ENCODE measurements at places on chromosomes 1 and 21.

- DNase-seq = no peak
- peaks cover 56% of the 10 kb centered on the region for H3K4me1 ChIP-seq
- no peaks in the 10 kb centered on the region for H3K36me3 ChIP-seq
Measured at GRCh38 chr21:42080788-42081083, 9.6 kb downstream of the UMODL1 start.

- H3K4me3 ChIP-seq = no peak overlapping the region
- peaks cover 37% of the 10 kb centered on the region for H3K4me1 ChIP-seq
- no peak for DNase-seq
Measured at GRCh38 chr1:178051071-178051470, 42.8 kb upstream of the RASAL2 start.

GRCh38 chr1:64073705-64074104 is 129.7 kb upstream of the UBE2U start:
- peaks cover 17% of the 10 kb centered on the region for H3K4me1 ChIP-seq
- no peak for DNase-seq
- peak overlapping the region; percentile 13 for H3K27ac ChIP-seq
- H3K4me3 ChIP-seq = no peak overlapping the region

GRCh38 chr21:46498335-46499050 is 39.8 kb downstream of the DIP2A start:
- no peak overlapping the region for H3K27ac ChIP-seq
- no peaks in the 10 kb centered on the region for H3K27me3 ChIP-seq
- H3K4me1 ChIP-seq = peaks cover 6% of the 10 kb centered on the region
- peaks cover 45% of the 10 kb centered on the region for H3K36me3 ChIP-seq
- no peak overlapping the region for H3K4me3 ChIP-seq

- peaks cover 83% of the 10 kb centered on the region for H3K4me1 ChIP-seq
- no peaks in the 10 kb centered on the region for H3K27me3 ChIP-seq
- H3K4me3 ChIP-seq = no peak overlapping the region
- peak; percentile 88 for DNase-seq
- H3K27ac ChIP-seq = no peak overlapping the region
- H3K36me3 ChIP-seq = peaks cover 59% of the 10 kb centered on the region
Measured at GRCh38 chr1:110053552-110054428, 16.7 kb downstream of the ALX3 start.

- peaks cover 46% of the 10 kb centered on the region for H3K4me1 ChIP-seq
- no peak overlapping the region for H3K4me3 ChIP-seq
- no peaks in the 10 kb centered on the region for H3K36me3 ChIP-seq
Measured at GRCh38 chr1:54650417-54650816, 8.8 kb downstream of the MROH7 start.

- H3K27me3 ChIP-seq = peaks cover 21% of the 10 kb centered on the region
- DNase-seq = peak; percentile 33
- H3K36me3 ChIP-seq = no peaks in the 10 kb centered on the region
Measured at GRCh38 chr21:38914528-38915293, 109.0 kb downstream of the ETS2 start.

- DNase-seq = no peak
- peaks cover 45% of the 10 kb centered on the region for H3K36me3 ChIP-seq
- H3K4me3 ChIP-seq = no peak overlapping the region
- no peak overlapping the region for H3K27ac ChIP-seq
- H3K27me3 ChIP-seq = no peaks in the 10 kb centered on the region
Measured at GRCh38 chr1:211280910-211281309, 21.7 kb downstream of the RCOR3 start.

DNA sequence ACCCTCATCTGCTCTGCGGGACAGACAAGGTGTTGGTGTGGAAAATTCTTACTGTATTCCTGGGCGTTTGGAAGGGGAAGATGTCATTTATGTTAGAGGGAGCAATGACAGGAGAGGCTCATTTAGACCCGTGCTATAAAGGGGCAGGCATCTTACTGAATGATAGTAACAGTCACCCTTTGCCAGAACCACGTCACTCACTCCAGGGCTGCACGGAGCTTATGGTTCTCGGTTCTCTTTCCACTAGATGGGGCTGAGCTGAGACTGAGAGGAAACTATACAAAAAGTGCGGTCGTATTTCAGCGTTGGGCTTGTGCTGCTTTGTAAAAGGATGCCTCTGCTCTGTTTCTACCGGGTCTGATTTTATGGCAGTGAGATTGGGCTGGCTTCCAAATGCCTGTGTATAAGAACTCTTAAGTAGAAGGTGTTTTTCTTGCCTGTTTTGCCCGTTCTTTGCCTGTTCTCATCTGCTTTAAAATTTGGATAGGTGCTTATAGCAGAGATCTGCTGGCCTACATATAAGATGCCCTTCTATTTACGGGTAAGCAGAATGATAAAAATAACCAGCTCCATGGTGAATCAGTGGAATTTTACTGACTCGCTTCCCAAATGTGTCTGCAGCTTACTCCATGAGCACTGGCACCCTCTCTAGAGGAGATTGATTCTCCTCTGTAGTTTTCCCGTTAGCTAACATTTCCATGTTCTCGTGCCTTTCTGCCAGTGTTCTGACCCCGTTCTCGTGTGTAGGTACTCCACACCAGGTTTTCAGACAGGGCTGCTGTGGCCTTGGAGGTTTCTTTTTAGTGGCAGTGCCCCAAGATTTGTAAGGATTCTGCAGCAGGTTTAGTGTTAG is 55.9 kb downstream of the MRPS6 start:
- H3K27ac ChIP-seq = peak overlapping the region; percentile 99
- H3K36me3 ChIP-seq = peaks cover 66% of the 10 kb centered on the region
- peak; percentile 42 for DNase-seq
- H3K4me3 ChIP-seq = peak overlapping the region; percentile 70

GRCh38 chr21:34582506-34583150 is 32.3 kb downstream of the RCAN1 start:
- H3K4me1 ChIP-seq = peaks cover 16% of the 10 kb centered on the region
- peaks cover 8% of the 10 kb centered on the region for H3K27me3 ChIP-seq
- peak; percentile 8 for DNase-seq
- H3K36me3 ChIP-seq = peaks cover 4% of the 10 kb centered on the region

- H3K36me3 ChIP-seq = no peaks in the 10 kb centered on the region
- DNase-seq = no peak
- H3K27ac ChIP-seq = no peak overlapping the region
- no peaks in the 10 kb centered on the region for H3K4me1 ChIP-seq
Measured at GRCh38 chr1:181335631-181336030, 147.7 kb upstream of the CACNA1E start.

GRCh38 chr1:182952677-182953444 is at the start of gene SHCBP1L:
Gene SHCBP1L, minus strand, starts transcription at chr1:182953166. Its CDS starts 33 bp downstream, at chr1:182953133.
- peaks cover 2% of the 10 kb centered on the region for H3K27me3 ChIP-seq
- DNase-seq = no peak
- no peaks in the 10 kb centered on the region for H3K36me3 ChIP-seq
- no peaks in the 10 kb centered on the region for H3K4me1 ChIP-seq
- no peak within 1 kb of the TSS for H3K4me3 ChIP-seq
- H3K27ac ChIP-seq = no peak within 1 kb of the TSS

DNA sequence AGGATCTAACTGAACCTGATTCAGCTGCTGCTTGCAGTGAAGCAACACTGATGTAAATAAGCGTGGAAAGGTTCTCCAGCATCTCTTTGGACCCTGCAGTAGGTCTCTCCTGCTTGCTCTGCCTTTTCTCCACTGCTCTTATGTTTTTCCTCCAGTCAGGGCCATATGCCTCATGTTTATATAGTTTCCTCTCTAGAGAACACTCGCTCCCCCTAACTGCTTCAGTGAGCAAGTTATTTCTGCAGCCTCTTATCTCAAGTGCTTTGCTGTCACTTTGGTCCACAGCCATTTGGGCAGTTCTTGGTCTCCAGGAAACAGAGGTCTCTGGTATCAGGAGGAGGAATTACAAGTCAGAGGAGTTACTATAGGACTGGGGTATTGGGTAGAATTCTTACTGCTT is 5.3 kb downstream of the PRUNE1 start:
- H3K36me3 ChIP-seq = peaks cover 8% of the 10 kb centered on the region
- no peak for DNase-seq
- H3K4me1 ChIP-seq = peaks cover 42% of the 10 kb centered on the region
- peak overlapping the region; percentile 91 for H3K27ac ChIP-seq

DNA sequence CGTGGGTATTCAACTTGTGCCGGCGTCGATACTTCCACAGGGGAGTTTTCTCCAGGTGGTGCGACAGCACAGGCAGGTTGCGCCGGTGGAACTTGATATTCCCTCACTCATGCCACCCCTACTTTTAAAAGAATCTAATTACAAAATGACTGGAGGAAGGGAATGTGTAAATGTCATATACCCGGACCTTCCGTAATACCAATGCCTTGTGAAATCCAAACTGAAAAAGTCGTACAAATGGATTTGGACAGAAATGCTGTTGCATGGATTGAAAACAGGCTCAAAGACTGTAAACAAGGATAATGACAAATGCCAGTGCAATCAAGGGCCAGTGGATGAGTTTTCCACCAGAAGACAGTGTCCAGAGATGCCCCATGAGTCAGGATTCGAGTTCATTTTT is 235.3 kb upstream of the USP25 start:
- H3K27me3 ChIP-seq = peaks cover 3% of the 10 kb centered on the region
- no peak overlapping the region for H3K4me3 ChIP-seq
- H3K27ac ChIP-seq = no peak overlapping the region
- no peaks in the 10 kb centered on the region for H3K36me3 ChIP-seq
- no peaks in the 10 kb centered on the region for H3K4me1 ChIP-seq
- no peak for DNase-seq

- no peak overlapping the region for H3K4me3 ChIP-seq
- H3K4me1 ChIP-seq = peaks cover 19% of the 10 kb centered on the region
- DNase-seq = no peak
- H3K27ac ChIP-seq = no peak overlapping the region
- no peaks in the 10 kb centered on the region for H3K27me3 ChIP-seq
- H3K36me3 ChIP-seq = no peaks in the 10 kb centered on the region
Measured at GRCh38 chr1:168396940-168397684, 116.4 kb downstream of the TBX19 start.

DNA sequence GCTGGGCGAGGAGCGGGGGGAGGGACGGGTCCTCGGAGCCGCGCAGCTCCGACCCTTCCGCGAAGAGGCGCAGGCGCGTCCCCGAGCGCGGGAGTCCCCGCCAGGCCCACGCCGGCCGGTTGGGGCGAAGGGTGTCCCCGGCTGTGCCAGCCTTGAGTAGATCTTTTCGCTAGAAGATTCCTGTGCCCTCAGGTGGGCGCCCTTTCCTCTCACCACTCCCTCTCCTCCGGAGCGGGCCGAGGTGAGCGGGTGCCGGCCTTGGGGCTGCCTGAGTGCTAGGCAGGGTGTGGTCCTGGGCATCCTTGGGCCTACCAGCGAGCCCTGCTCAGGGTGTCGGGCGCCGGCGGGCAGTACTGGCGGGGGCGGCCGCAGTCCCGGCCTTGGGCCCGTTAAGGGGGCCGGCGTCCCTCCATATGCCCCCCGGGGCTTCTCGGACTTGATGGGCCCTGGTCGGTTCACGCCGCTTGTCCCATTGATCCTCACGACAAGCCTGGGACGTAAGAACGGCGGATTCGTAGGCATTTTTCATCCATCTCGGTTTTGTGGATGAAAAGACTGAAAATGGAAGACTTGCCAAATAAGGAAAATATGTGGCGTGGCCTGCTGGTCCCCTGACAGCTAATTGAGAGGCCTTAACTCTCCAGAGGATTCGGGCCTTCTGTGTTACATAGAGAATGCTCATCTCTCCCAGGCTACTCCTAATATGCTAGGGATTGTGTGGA is 712 bp downstream of the DEGS1 start:
- H3K4me3 ChIP-seq = peak overlapping the region; percentile 88
- peaks cover 7% of the 10 kb centered on the region for H3K27me3 ChIP-seq
- peaks cover 37% of the 10 kb centered on the region for H3K36me3 ChIP-seq
- peak overlapping the region; percentile 87 for H3K27ac ChIP-seq
- H3K4me1 ChIP-seq = peaks cover 39% of the 10 kb centered on the region
- peak; percentile 62 for DNase-seq

DNA sequence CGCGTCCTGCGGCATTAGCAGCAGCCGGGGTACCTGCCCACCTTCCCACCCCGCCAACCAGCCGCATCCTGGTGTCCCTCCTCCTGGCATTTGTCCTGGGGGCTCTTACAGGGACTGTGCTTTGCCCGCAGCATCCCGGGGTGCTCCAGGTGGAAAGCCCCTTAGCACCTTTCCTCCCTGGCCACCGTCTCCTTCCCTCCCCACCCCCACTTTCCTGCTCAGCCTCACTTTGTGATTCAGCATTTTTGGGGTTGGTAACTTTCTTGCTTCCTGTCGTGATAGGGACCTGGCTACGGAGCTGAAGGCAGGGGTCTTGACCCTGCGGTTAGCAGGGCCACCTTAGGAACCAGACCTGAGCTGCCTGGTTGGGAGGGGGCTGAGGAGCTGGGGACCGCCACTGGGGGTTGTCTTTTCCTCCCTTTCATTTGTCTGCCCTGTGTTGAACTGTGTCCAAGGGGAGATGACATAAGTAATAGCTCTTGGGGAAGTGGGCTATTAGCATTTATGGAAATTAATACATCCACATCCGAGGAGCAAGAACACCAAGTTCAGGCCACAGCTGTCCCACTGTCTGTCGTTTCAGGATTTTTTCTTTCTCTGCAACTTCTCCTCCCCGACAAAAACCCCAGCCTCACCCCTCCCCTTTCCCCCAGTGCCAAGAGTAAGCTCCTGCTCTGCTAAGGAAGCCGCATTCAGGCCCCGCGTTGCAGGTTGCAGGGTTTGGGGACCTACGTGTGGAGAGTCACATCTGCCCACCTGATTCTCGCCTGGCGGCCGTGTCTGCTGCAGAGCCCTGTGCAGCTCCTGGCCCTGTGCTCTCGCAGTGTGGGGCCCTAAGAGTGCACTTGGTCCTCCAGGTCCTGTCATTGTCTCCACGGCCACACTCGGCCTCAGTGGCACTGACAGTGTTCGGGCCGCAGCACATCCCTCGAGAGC is 1.6 kb upstream of the NPHP4 start:
- H3K36me3 ChIP-seq = no peaks in the 10 kb centered on the region
- DNase-seq = no peak
- peak overlapping the region; percentile 90 for H3K4me3 ChIP-seq
- peaks cover 40% of the 10 kb centered on the region for H3K4me1 ChIP-seq
- H3K27ac ChIP-seq = peak overlapping the region; percentile 42

GRCh38 chr21:17427831-17428483 is 84.9 kb upstream of the CXADR start:
- peaks cover 5% of the 10 kb centered on the region for H3K36me3 ChIP-seq
- peak; percentile 20 for DNase-seq
- H3K4me1 ChIP-seq = peaks cover 15% of the 10 kb centered on the region
- H3K27me3 ChIP-seq = no peaks in the 10 kb centered on the region
- no peak overlapping the region for H3K27ac ChIP-seq

DNA sequence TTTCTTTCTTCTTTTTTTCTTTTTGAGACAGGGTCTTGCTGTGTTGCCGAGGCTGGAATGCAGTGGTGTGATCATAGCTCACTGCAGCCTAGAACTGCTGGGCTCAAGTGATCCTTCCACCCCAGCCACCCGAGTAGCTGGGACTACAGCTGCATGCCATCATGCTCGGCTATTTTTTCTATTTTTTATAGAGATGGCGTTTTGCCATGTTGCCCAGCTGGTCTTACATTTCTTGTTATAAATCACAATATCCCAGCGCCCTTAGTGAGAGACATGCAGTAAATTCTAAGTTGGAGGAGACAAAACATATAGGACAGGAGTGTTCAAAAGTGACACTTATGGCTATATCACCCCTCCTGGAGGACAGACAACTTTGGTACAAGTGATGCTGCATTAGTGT is 31.3 kb upstream of the ACTN2 start:
- no peaks in the 10 kb centered on the region for H3K4me1 ChIP-seq
- peaks cover 18% of the 10 kb centered on the region for H3K27me3 ChIP-seq
- no peak for DNase-seq
- no peak overlapping the region for H3K4me3 ChIP-seq
- no peak overlapping the region for H3K27ac ChIP-seq

GRCh38 chr1:40627987-40628902 is 37.2 kb downstream of the RIMS3 start:
- no peaks in the 10 kb centered on the region for H3K4me1 ChIP-seq
- no peak for DNase-seq
- H3K27ac ChIP-seq = no peak overlapping the region
- H3K36me3 ChIP-seq = no peaks in the 10 kb centered on the region
- no peak overlapping the region for H3K4me3 ChIP-seq

Measured in nephron progenitor cell (in vitro differentiated cells).